NCI-H460 (cell line): ENCODE measurements at places on chromosomes 3 and 15. TPM values are rescaled to one million over a fixed set of nuclear protein-coding genes. Genes with fewer than 3 reads are reported as not detected.
A peak's percentile ranks its signal among the peaks of the same experiment; 100 is the strongest.

The DLEC1 gene
- total RNA-seq = 0.10 TPM in 1 of 2 replicates, not detected in the other

The PLA2G4B gene
- total RNA-seq = 1.7 and 4.0 TPM in 2 replicates

The ZNF619 gene
- total RNA-seq = 4.2 and 5.2 TPM in 2 replicates

The GPR27 gene
- total RNA-seq = 8.6 and 11.9 TPM in 2 replicates

The CNTN3 gene
- total RNA-seq = 0.84 and 1.5 TPM in 2 replicates

The MRPS25 gene
- 22.7 and 31.2 TPM in 2 replicates for total RNA-seq

The IFT80 gene
- total RNA-seq = 15.1 and 20.9 TPM in 2 replicates

The MNS1 gene
- 0.55 and 1.7 TPM in 2 replicates for total RNA-seq

The RBP2 gene
- total RNA-seq = not detected in 2 replicates

The DMXL2 gene
- total RNA-seq = 42.3 and 48.5 TPM in 2 replicates

GRCh38 chr3:55534876-55535275, 47.8 kb upstream of the WNT5A start:
- DNase-seq = no peak

GRCh38 chr3:107884719-107885460, 205.9 kb downstream of the CD47 start:
- DNase-seq = no peak

GRCh38 chr3:56467108-56467507, 1.2 kb downstream of the ERC2 start:
- peak; percentile 58 for DNase-seq

- no peak for DNase-seq
Measured at GRCh38 chr15:74333662-74334061, 33.8 kb downstream of the CYP11A1 start.

DNA sequence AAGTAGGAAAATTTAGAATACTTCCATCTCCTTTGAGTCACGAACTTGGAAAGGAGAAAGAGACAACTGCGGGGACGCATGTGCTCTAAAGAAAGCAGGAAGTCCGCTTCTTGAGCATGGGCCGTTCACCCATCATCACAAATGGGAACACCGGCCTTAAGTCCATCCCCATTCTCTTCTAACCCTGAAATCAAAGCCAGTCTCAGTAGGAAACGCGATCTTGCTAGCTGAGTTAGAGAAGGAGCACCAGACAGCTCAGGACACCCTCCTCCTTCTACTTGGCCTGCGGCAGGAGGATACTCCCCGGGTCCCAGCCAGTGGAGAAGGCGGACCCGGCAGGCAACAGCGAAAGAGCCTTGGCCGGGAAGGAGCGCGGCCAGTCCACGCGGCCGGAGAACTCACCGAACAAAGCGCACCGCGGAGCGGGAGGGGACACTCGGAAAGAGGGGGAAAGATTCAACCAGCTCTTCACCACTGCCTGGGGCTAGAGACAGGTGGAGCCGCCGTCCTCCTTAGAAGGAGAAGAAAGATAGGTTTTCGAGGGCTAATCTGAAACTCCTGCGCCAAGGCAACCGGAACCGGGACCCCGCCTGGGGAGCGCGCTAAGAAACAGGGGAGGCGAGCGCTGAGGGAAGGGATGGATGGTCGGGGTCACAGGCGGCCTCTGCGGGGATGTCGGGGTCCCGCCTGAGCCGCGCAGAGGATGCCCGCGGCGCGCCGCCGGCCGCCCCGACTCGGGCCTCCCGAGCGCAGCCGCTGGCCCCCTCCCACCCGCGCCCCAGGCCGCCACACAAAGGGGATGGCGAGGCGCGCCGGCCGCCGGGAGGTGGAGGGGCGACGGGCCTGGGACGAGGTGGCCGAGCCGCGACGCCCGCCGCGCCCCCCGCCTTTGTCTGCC, 818 bp downstream of the SLC4A7 start:
- peak; percentile 22 for DNase-seq

DNA sequence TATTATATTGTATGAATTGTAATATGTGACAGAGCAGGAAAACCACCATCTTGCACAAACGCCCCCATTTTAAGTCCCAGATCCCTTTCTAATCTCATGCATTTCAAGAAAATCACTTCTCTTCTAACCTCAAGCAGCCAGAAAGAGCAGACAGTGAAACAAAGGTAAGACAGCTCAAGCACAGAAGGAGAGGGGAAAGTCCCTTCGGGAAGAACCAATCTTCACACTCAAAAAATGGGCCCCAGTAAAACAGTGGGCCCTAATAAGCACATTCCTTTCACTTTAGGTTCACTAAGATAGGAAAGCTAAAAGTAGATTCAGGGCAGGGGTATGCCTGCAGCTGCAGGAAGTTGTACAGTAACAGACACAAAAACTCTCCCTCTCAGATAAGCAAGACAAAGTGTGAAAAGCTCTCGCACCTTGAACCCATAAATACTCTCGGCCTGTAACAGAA, 1268.7 kb downstream of the SI start:
- no peak for DNase-seq

GRCh38 chr3:12328837-12329462, 40.1 kb downstream of the PPARG start:
- DNase-seq = no peak

GRCh38 chr15:35098737-35099136, 13.6 kb upstream of the NANOGP8 start:
- no peak for DNase-seq

DNA sequence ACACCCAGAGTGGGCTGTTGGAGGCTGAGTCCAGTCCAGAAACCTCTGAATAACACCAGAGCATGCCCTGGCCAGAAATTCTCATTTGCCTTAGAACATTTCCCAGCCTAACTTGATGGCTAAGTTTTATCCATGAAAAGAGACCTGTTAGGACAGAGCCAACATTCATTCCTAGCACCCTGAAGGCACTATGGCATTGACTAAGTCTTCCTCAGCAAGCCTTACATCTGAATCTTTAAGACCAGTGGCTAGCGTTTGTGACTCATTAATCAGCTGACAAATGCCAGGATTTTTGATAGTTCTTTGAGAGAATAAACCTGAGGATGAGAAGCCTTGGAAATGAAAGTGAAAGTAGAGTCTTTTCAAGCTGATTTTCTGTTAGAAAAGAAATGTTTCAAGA, 1087.1 kb upstream of the ALCAM start:
- DNase-seq = no peak

DNA sequence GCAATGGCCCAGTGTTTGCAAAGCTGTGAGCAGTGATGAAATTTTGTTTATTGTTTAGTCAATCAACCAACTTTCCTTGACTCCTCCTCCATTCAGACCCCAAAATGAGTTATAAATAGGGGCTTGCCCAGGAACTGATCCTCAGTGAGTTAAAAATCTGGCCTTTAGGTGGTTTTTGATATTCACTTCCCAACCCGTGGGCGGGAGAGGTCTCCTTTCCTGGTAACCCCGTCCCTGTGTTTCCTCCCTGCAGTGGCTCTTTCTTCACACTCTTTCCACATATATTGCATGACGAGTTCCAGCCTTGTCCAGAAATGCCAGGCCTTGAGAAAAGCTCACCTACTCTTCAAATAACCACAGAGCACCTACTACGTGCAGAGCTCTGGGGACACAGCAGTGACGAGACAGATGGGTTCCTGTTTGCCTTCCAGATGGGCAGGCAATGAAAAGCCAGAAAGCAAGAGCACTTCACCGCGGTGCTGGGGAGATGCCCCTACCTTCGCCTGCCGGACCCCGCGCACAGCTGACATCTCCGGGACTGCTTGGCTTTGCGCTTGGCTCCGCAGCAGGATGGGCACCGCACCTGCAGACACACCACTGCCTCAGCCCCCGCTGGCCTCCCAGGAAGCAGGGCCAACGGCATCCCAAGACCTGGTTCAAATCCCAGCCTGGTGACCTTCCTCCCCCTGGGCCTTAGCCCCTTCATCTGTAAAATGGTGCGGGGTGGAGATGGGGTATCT, 17.2 kb downstream of the SSUH2 start:
- DNase-seq = no peak

DNA sequence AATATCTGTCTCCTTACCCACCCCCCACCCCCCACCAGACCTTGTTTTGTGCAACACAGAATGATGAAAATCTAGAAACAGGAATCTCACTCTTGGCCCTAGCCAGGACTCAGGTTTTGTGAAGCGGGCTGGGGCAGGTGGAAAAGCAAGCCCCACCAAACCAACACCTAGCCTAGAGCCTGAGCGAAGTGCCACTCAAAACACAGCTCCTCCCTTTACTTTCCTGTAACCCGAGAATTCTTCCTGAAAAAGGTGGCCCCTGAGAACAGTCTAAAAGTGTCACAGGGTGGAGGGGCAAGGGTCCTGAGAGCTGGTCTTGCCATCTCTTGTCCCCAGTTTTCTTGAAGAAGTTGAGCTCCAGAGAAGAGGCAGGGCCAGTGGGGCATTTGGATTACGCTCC, 17.4 kb upstream of the RPUSD3 start:
- no peak for DNase-seq

- DNase-seq = no peak
Measured at GRCh38 chr3:54165865-54166264, 43.5 kb downstream of the CACNA2D3 start.

GRCh38 chr15:64344651-64345294, 11.2 kb downstream of the CSNK1G1 start:
- DNase-seq = no peak

DNA sequence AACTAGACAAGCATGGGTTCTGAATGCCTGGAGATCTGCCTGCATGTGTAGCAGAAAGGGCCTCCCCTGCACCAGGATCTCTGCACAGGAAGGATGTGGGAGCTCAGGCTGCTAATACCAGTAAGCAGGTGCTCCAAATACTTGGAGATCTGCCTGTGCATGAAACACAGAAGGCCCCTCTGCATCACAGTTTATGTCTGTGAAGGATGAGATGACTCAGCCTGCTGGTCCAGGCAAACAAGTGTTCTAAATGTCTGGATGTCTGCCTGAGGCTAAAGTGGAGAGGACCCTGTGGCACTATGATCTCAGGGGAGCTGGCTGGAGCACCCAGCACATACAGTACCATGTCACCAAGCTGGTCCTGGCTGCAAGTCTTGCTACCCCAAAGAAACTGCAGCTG, 678.8 kb downstream of the MCTP2 start:
- no peak for DNase-seq

GRCh38 chr15:51558411-51558810, 64.2 kb downstream of the DMXL2 start:
- no peak for DNase-seq
